ENCODE measurements at places on chromosomes 6 and 20.

- no peak for DNase-seq
Observed at GRCh38 chr6:123908797-123909196, 105.1 kb downstream of the NKAIN2 start.

GRCh38 chr6:146027586-146028251 is 1.1 kb upstream of the GRM1 start:
- DNase-seq: peak; percentile 36

- no peak for DNase-seq
Observed at GRCh38 chr6:7237653-7238188, 75.3 kb downstream of the SSR1 start.

DNA sequence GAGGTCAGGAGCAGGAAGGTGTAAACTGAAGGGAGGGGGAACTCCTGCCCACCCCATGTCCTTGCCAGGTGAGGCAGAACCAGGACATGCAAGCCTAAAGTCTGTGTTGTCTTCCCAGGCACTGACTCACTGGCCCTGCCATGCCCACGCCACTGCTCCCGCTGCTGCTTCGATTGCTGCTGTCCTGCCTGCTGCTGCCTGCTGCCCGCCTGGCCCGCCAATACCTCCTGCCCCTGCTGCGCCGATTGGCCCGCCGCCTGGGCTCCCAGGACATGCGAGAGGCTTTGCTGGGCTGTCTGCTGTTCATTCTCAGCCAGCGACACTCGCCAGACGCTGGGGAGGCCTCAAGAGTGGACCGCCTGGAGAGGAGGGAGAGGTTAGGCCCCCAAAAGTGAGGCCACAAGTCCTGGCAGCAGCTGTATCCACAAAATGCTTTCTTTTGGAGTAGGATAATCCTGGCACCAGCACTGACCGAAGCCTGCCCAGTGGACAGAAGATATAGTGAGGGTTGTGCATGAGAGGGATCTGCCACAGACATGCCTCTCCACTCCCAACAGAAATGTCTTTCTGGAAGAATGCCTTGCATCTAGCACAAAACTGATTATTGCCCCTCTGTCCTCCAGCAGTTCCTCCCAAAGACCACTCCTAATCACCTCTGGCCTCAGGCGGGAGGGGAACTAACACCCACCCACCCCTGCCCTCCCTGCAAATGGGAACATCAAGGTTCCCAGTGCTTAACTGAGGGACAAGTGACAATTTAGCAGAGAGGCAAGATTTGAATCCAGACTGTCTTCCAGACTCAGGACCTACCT is 812 bp downstream of the MYMX start:
- DNase-seq: no peak

GRCh38 chr6:87705070-87705691 is 3.1 kb upstream of the AKIRIN2 start:
- no peak for DNase-seq

GRCh38 chr20:46648903-46649649 is 2.2 kb downstream of the SLC13A3 start:
- no peak for DNase-seq

DNA sequence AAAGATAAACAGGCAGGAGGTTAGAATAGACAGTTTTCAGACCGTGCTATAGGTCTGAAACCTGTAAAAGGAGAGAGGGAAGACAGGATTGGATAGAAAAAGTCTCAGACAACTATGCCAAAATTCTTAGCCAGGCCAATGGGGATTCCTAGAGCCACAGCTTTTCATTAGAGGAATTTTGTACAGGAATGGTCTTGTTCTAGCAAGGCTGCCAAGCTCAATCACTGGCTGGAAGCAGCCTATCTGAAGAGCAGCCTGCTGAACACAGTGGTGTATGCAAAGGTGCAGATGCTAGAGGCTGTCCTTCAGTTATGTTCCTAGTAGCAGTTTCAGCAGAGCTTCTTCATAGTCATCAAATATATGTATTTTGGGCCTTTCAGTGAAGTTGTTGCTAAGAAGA is 313.1 kb downstream of the GRIK2 start:
- no peak for DNase-seq

- no peak for DNase-seq
Observed at GRCh38 chr6:4916954-4917561, 86.8 kb downstream of the RPP40 start.

DNA sequence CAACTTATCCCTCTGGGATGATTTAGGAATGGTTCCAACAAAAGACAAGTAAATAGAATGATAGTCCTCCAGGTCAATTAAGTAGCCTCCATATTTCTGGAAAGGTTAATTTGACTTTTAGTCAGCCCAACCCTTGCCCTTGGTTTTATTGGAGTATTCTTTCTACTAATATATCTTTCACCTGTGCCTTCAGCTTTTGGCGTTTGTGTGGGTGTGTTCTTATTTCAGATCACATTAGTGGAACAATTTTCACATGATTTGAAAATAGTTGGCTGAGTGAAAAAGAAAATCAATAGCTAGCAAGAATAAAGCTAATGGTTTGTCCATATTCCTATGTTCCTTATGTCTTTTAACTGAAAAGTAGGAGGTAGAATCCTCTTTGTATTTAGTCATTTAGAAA is 239.6 kb upstream of the SGK1 start:
- DNase-seq: no peak

GRCh38 chr20:32205843-32206759 is 1.4 kb downstream of the PLAGL2 start:
- no peak for DNase-seq

- DNase-seq: no peak
Observed at GRCh38 chr6:110137924-110138887, 41.3 kb downstream of the WASF1 start.

- DNase-seq: no peak
Observed at GRCh38 chr6:52144196-52145076, 41.7 kb upstream of the IL17A start.

- no peak for DNase-seq
Observed at GRCh38 chr20:31842471-31843157, 2.8 kb downstream of the FOXS1 start.

GRCh38 chr6:64912966-64913365 is 794.1 kb downstream of the EYS start:
- DNase-seq: no peak

DNA sequence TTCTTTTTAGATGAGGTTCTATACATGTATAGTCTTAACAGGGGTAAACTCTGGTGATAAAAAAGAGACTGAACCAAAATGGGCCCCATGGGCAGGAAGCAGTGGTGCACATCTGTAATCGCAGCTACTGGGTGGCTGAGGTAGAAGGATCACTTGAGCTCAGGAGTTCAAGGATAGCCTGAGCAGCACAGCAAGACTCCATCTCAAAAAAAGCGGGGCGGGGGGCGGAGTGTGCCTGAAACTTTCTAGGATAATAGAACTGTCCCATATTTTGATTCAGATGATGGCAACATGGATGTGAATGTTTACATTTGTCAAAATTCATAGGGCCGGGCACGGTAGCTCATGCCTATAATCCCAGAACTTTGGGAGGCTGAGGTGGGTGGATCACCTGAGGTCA is 48.8 kb upstream of the TAF8 start:
- no peak for DNase-seq

- DNase-seq: no peak
Observed at GRCh38 chr6:162385980-162386379, 341.6 kb downstream of the PRKN start.

GRCh38 chr6:151914484-151914883 is 107.0 kb downstream of the ESR1 start:
- DNase-seq: no peak

GRCh38 chr6:52558266-52559000 is 18.4 kb downstream of the TRAM2 start:
- DNase-seq: no peak

DNA sequence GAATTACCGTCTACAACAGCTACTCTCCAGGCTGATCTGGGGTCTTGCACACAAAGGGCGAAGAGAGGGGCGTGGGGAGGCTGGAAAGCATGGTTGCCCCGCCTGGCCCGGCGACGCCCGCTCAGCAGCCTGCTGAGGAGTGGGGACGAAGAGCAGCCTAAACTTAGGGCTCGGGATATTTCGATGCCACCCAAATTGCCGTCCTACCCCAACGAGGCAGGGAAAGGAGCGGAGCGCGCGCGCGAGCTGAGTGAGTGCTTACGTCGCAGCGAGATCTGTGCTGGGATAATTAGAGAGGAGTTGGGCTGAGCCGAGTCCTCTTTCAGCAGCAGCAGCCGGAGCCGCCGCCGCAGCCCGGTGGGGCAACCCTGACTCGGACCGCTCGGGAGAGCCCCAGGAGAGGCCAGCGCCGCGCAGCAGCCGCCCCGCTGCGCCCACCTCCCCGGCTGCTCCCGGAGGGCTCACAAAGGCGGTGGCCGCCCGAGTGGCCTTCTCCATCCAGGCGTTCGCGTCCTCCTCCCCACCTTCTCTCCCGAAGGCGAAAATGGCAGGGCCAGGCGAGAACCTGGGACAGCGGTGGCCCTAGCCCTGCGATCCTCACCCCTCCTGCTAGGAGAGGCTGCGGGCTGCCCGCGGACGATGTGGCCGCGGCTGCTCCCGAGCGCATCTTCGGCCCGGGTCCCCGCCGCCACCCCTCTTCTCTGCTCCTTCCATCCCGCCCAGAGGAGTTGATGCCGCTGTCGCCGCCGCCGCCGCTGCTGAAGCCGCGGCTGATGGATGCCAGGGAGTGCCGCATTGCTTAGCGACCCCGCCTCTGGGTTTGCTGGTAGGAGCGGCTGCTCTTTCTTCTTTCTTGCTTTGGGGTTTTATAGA is at the start of gene CLVS2:
TSS of gene CLVS2 (plus strand) at position 315 of the 873 bp plus-strand sequence. CDS start 1,543 bp downstream, outside the sequence.
- peak; percentile 72 for DNase-seq

GRCh38 chr20:38083338-38084048 is 49.9 kb downstream of the RPRD1B start:
- no peak for DNase-seq

DNA sequence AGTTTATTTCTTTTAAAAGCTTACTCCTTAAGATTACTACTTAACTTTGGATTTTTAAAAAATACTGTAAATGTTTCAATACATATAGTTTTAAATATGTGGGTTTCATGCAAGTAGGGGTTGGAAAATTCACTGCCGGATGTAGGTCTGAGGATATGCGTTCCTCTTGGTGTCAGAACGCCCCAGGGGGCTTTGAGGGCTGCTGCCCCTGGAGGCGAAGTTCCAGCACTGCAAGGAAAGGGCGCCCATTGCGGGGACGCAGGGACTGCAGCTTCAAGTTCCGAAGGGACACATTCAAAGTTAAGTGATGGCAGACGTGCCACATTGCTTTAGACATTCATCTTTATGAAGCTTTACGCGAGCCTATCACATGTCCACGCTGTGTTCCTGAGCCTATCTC is 152.9 kb downstream of the SOD2 start:
- peak; percentile 12 for DNase-seq

Measured in neuronal stem cell (in vitro differentiated cells).